Activated CD8-positive, alpha-beta T cell treated with anti-CD3 and anti-CD28 coated beads for 36 hours (primary cell): ENCODE measurements at places on chromosomes 3 and 15. TPM values are rescaled to one million over a fixed set of nuclear protein-coding genes. Genes with fewer than 3 reads are reported as not detected.

DNA sequence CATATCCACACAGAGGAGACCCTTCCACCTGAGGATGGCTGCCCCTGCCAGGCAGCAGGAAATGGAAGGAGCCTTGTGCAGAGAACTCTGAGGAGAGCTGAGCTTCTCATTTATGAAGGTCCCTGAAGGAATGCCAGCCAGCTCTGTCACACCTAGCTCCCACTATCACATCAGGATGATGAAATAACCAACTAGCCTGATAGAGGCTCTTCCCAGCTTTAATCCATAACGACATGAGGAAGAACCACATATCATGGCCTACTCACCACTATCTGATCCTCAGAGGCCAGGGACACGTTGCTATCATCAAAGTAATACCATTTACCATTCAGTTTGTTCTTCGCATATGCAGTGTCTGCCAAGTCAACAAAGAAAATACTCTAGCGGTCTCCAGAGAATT is 1.5 kb upstream of the C3orf62 start:
- no peak for DNase-seq

DNA sequence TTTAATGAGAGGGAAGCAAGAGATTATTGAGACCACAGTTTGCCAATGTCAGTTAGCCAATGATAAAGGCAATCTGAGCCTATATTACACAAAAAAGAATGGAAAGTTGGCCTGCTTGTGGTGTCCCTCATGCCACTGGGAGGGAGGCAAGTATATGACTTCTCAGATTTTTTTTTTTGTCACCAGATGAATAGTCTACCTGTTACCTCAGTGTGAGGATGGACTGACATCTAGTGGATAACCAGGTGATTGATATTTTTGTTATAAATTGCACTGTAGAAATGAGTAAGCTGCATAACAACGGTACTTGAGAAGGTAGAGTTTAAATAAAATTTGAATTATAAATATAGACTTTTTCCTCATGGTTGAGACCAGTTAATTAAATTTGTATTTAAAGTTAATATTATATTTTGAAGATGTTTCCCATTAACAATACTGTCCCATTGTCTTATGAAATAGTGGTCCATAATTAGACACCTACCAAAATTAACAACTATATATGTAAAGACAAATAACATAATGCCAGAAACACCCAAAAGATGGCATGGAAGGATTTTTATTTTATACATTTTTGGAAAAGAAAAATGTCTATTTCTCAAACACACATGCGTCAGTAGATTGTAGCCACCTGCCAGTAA is 237.8 kb upstream of the GADL1 start:
- no peak for DNase-seq

DNA sequence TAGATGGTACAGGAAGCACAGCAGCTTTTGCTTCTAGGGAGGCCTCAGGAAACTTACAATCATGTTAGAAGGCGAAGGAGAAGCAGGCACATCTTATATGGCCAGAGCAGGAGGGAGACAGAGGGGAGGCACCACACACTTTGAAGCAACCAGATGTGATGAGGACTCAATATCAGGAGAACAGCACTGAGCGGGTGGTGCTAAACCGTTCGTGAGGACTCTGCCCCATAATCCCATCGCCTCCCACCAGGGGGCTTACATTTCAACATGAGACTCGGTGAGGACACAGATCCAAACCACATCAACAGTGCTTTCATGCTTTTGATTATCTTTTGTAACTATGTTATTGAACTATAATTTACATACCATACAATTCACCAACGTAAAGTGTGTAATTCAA is 7.6 kb upstream of the TMEM44 start:
- DNase-seq = peak; percentile 61

DNA sequence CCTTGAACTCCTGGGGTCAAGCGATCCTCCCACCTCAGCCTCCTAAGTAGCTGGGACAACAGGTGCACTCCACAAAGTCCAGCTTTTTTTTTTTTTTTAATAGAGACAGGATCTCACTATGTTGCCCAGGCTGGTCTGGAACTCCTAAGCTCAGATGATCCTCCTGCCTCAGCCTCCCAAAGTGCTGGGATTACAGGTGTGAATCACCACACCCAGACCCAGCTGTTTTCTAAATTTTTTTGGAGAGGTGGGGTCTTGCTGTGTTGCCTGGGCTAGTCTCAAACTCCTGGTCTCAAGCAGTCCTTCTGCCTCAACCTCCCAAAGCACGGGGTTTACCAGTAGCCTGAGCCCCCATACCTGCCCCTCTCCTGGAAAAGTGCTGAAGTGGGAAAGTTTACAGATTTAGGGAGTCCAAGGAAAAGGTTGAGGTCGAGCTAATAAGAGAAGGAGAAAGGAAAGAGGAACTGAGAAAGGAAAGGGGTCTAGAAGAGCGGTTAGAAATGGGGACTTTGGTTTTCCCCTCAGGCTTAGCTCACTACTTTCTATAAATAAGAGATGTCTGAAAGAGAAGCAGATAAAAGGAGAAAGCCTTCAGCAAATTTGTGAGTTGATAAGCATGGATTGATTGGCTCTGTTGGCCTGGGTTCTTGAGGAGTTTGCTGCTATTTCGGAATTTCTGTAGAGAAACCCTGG is 23.6 kb downstream of the UBE2E1 start:
- no peak for DNase-seq

- peak; percentile 62 for DNase-seq
Observed at GRCh38 chr3:34683851-34684250, 885.4 kb downstream of the PDCD6IP start.

GRCh38 chr3:187694801-187695200 is 7.6 kb downstream of the RTP2 start:
- DNase-seq = no peak

DNA sequence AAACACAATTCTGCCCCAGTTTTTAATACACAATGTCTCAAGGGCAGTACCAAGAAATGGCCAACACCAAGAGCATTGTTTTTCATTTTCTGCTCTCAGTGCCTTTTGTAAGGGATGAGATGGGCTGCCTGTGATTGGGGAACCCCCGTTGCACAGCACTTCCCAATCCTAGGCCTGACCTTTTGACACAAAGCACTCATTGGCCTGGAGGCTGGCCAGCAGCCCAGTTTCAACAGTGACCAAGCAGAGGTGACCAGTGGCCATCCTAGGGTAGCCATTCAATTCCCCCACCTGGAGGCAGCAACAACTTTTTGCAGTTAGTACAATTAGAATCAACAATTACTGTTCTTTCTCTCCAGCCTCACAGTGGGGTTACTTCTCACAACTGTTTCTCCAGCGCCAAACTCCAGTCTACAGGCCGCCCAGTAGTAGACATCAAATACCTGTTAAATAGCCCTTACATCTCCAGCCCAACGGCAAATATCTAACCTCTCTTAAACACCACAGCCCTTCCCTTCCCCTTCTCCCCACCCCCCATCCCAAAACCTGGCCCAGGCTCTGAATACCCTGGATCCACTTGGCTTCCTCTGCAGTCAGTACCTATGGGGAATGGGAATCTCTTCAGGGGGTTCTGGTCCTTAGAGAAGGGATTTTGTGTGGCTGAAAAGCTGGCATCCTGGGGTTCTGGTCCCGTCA is 8.9 kb upstream of the LRRC2 start:
- no peak for DNase-seq

SCG5 gene
- total RNA-seq = 1.6 TPM

WDR93 gene
- total RNA-seq = not detected
